Activated CD8-positive, alpha-beta memory T cell treated with anti-CD3 and anti-CD28 coated beads, Interleukin-2, amount 50 U/mL, for 48 hours (primary cell): ENCODE measurements at places on chromosomes 5 and 9.

GRCh38 chr9:34382054-34382453 lies 5.4 kb upstream of the MYORG start:
- DNase-seq, result no peak

GRCh38 chr9:124602632-124603031 lies 95.4 kb upstream of the NR5A1 start:
- DNase-seq, result no peak

DNA sequence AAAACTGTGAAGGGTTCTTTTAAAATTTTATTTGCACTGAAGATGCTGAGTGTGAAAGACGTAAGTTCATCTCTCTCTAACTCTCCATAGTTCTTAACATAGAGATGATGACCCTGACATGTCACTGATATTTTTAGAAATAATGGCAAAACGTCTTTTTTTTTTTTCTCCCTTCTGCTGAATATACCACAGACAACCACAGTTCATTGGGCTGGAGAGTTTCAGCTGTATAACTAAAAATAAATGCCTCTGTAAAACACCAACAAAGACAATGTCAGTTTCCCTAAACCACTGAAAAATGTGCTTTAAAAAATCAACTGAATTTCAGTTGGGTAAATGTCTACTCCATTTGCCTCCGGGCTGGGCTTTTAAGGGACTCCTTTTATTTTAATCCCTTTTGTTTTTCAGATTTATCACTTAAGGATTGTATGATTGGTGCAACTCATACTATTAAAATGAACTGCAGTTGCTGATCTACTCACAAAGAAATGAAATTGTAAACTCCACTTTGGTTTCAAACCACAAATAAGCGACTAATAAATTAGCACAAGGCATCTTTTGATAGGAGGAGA lies 830.9 kb upstream of the WWC1 start:
- DNase-seq, result no peak

DNA sequence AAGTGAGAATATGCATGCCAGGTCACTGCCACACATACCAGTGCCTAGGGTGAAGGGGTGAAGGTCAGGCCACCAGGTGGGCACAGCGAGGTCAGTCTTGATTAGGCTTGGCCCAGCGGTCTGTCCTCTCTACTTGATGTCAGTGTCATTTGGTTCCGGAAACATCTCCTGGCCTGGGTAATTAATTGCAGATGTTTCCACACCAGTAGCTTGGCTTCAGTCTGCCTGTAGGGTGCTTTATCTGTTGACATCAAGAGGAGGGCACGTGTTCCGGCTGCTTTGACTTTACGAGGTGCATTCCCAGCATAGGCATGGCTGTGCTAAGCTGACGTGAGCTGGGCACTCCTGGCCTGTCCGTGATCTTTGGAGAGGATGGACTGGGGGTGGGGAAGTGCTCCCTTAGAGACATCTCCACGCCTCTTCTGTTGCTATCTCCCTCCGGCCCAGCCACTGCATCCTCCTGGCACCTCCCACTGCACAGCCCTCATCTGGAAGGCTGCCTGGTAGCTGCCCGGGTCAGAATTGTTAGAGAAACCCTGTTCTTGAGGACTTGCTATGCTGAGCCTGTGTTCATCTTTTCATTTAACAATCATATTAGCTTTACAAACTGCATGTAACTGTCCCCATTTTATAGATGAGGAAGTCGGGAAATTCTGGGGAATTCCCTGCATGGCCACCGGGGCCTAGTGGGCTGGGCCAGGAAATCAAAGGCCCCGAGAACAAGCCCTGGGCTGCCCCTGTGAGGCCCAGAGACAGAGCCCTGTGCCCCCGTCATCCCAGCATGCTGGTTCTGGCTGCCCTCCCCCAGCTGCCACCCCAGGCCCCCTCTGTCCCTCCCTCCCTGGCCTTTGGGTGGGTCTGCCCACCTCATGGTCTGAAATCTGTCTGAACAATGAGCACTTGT lies 29.1 kb downstream of the JADE2 start:
- DNase-seq, result peak; percentile 63

DNA sequence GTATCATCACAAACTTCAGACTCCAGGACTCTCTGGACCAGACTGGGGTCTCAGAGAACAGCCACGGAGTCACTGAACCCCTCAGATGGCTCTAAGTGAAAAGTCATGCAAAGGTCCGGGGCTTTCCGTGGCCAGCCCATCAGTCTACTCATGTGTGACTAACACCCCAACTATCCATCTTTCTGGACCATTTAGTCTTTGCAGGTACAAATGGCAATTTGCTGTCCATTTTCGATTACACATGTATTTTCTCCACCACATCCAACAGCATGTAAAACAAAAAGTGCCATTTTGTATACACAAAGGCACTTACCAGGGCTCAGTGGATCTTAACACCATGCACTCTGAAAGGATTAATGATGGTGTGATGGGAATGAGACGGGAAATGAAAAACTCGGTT lies 387.7 kb downstream of the BNC2 start:
- no peak for DNase-seq

DNA sequence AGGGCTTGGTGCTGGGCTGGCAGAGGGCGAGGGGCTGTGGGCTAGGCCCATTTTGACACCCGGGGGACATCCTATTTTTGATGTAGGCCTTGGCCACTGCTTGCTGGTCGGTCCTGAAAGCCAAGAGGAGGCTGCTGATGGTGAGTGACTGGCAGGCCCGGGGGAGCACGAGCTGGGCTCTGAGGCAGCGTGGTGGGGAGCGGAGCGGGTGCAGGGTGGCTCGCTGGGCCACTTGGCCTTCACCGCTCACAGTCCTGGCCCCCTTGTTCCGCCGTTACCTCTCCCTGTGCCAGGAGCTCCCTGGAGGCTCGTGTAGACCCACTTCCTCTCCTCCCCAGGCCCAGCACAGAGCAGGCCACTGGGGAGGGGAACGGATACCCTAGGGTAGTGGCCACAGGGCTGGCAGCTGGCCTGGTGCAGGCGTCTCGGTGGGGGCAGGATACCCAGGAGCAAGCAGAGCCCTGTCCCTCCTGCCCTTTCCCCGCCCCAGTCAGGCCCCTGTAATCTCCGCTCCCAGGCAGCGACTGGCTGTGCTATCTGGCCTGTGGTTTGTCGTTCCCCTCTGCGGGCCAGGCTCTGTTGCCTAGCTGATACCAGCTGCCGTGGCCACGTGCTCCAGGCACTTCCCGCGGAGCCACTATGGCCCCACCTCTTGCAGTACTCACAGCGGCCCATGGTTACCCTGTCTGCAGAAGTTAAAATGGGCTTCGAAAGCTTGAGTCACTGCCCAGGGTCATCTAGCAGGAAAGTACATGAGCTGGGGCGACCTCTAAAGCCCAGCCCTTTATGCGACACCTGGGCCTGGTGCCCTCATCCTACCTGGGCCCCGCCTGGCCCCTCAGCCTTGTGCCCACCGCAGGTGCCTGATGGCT lies 11.7 kb upstream of the DOLPP1 start:
- peak; percentile 78 for DNase-seq

DNA sequence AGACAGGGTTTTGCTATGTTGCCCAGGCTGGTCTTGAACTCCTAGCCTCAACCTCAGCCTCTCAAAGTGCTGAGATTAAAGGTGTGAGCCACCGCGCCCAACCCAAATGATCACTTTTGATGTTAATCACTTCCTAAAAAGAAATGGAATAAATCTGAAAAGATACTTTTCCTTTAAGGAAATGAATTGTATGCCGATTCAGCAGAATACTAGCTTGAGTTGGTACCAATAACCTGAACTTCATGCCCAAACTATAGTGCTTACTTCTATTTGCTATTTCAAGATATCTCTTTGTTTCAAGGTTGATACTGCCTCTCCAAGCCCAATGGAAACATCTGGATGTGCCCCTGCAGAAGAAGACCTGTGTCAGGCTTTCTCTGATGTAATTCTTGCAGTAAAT lies 4.0 kb downstream of the CCNB1 start:
- DNase-seq, result no peak

- no peak for DNase-seq
These were observed 221.6 kb downstream of the PARP8 start for GRCh38 chr5:50887889-50888633.

- DNase-seq, result no peak
These were observed 50.3 kb upstream of the VPS13A start for GRCh38 chr9:77127071-77127470.

- no peak for DNase-seq
These were observed 158.8 kb downstream of the FGF18 start for GRCh38 chr5:171578049-171578828.

GRCh38 chr5:128632264-128632663 lies 94.2 kb upstream of the FBN2 start:
- DNase-seq, result no peak

GRCh38 chr5:151647320-151647861 lies 39.3 kb downstream of the SPARC start:
- no peak for DNase-seq

DNA sequence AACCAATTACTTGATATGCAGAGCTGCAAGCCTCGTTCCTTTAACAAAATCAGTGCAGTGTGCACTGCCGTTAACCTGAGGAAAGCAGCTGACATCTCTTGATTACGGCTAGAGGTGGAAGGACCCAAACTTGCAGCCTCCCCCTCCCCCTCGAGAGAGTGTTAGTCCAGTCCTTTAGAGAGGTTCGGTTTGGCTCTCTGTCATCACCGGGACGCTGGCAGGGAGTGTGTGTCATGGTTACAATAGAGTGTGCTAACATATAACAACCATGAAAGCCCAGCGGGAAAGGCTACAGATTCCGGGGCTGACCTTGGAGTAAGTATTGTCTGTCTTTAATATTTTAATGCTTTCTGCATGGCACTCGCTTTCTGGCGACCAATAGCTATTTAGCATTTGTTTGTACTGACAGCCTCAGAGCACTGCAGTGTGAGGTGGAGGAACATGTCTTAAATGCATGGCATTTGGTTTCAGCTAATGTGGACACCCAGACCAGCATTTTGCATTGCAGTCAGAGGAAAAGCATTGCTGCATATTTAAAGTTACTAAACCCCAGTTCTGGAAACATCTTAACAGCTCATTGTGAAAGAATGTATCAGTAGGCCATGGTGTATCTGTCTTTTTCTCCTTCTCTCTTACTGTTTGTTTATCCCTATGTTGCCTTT lies 237.5 kb downstream of the CD180 start:
- no peak for DNase-seq

DNA sequence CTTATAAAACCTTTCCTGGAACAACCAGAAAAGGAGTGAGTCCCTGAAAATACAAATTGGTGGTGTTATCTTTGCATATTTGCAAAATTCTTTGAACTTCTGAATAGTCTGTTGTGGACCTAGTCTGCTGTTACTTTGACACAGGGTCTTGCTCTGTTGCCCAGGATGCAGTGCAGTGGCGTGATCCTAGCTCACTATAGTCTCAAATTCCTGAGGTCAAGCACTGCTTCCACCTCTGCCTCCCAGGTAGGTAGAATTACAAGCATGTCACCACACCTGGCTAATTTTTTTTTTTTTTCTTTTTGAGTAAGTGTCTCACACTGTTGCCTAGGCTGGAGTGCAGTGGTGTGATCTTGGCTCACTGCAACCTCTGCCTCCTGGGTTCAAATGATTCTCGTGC lies 43.7 kb upstream of the SPRY4 start:
- no peak for DNase-seq

DNA sequence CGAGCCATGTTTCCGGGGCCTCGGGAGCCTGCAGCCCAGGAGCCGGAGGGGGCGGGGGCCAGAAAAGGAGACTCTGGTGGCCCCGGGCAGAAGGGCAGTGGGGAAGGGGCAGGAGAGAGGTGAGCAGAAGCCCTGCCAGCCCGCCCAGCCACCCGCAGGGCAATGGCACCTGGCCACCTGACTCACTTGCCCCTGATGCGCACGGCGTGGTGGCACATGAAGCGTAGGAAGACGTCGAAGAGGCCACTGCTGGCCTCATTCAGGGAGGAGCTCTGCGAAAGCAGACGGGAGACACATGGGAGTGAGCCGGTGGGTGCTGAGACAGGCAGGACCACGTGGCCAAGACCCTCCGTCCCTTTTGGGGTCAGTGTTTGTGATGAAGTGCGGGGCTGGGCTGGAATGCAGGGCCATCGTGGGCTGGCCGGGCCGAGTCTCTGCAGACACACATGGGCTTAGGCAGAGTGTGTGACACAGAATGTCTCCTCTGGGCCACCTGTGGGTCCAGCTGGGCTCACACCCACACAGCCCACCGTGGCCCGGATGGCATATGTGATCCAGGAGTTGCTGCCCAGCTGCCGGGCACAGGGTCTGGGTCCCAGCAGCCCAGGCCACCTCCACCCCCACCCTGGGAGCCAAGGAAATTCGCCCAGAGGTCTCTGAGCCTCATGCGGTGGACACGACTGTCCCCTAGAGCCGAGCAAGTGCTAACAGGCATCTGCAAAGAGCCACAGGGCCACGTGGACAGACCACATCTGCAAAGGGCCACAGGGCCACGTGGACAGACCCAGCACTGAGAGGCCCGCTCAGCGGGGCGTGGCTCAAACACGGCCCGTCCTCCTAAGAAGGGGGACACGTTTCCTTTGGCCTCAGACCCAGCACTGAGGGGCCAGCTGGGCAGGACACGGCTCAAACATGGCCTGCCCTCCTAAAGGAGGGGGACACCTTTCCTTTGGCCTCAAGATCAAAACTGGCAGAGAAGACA lies 23.6 kb downstream of the TERT start:
- DNase-seq, result no peak

GRCh38 chr5:118144540-118144939 lies 843.8 kb downstream of the DTWD2 start:
- no peak for DNase-seq

GRCh38 chr5:141763541-141763940 lies 81.5 kb upstream of the ARAP3 start:
- no peak for DNase-seq

GRCh38 chr5:93582677-93583438 lies at the start of gene NR2F1:
NR2F1 (plus strand) TSS chr5:93583222; CDS start chr5:93585024, 1,802 bp downstream.
- no peak for DNase-seq

DNA sequence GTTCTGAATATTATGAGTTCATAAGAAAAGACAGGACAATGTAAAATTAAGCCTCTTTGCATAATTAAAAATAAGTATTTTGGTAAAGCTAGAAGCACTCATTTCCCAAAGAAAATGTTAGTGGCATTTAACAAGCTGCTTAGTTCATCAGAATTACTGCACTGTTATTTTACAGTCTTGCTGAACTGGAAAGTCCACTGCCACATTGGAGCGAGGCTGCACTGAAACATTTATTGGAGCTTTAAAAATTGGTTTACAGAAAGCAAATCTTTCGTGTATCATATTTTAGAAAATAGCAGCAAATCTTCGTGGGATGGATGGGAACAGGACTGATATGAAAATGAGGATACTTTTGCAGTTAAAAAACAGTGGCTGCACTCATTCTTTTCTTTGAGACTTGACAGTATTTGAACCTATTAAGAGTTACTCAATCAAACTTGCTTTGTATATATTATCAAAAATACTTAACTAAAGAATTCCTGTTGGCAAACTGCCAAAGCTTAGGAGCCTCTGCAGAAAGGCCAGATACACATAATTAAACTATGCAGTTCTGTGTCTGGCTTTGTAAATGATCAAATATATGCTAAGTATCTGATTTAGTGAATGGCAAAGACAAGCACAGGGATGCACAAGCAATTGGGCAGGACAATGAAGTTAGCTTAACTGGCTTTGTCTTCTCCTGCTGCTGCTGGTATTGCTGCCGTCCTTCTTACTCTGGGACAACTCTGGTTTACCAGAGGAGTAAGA lies 16.5 kb upstream of the FBXL7 start:
- DNase-seq, result no peak

- peak; percentile 89 for DNase-seq
These were observed 26.3 kb downstream of the PTGES start for GRCh38 chr9:129726322-129727160.
